ENCODE measurements at places on chromosomes 13 and 19.

DNA sequence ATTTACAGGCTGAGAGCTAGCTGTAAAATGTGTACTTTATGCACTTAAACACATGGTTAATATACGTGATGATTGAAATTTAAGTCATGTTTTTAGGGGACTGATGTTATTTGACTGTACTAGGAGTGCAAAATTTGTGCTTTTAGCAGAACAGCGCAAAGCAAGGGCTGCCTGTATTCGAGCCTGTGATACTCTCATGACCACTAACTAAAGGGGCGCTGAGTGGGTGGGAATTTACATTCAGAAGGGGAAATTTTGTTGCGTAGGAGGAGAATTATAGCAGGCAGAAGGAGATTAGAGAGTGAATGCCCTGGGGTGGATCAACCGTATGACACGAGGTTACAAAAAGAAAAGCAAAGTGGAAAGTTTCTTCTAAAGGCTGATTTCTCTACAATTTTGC, 271.8 kb upstream of the HTR2A start:
- no peak for DNase-seq

GRCh38 chr19:44948763-44949374, 3.0 kb downstream of the APOC2 start:
- DNase-seq, result no peak

- no peak for DNase-seq
These were observed 34.4 kb downstream of the RAP2A start for GRCh38 chr13:97468331-97468730.

DNA sequence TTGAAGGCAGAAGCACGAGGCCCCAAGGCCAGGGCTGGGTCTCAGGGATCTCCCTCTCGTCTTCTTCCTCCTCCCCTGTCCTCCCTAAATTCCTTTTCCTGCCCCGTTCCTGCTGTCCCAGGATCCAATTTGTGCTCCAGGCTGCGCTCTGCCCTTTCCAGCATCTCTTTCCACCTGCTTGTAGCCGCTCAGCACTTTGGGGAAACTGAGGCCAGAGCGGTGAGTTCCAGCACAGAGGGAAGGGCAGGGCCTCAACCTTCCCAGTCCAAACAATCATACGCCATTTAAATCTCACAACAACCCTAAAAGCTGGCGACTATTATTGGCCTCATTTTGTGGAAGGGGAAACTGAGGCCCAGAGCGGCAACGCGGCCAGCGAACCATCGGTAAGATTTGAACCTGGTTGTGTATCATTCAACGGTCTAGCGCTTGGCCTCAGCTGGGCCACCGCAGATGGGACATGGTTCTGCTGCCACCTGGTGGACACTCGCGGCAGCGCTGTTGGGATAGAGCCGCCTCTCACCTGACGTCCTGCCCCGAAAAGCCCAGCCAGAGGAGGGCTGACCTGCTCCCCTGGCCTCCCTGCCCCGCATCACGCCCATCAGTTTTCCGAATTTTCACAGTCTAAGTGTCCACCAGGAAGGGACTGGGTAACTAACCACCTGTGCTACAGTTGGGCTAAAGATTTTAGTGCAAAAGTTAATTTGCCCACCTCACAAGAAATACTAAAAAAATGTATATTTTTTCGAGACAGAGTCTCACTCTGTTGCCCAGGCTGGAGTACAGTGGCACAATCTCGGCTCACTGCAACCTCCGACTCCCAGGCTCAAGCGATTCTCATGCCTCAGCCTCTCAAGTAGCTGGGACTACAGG, 4.2 kb upstream of the RPL18A start:
- peak; percentile 87 for DNase-seq

- DNase-seq, result no peak
These were observed 362 bp downstream of the WTIP start for GRCh38 chr19:34481861-34482379.

GRCh38 chr13:103638706-103639105, 572.5 kb upstream of the SLC10A2 start:
- DNase-seq, result no peak

GRCh38 chr13:39976481-39976880, 321.0 kb downstream of the COG6 start:
- no peak for DNase-seq

- DNase-seq, result no peak
These were observed 30.6 kb downstream of the TMEM161A start for GRCh38 chr19:19107654-19108053.

- DNase-seq, result no peak
These were observed 5.8 kb upstream of the POMP start for GRCh38 chr13:28653111-28653510.

DNA sequence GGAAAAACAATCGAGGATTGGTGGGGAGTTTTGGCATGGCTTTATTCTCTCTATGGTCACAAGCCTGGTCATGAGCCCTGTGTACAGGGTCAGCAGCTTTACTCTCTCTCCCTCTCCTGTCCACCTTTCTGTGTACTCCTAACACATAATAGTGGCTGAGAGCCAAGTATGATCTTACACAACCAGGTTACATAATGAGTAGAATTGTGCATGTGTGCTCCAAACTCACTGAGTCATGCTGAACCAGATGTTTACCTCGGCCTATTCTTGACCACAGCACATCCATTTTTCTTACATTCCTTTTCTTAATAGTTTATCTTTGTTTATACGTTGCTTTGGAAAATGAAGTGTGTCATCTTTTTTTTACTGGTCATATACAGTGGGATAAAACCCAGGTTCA, 53.1 kb downstream of the ZNF254 start:
- no peak for DNase-seq

DNA sequence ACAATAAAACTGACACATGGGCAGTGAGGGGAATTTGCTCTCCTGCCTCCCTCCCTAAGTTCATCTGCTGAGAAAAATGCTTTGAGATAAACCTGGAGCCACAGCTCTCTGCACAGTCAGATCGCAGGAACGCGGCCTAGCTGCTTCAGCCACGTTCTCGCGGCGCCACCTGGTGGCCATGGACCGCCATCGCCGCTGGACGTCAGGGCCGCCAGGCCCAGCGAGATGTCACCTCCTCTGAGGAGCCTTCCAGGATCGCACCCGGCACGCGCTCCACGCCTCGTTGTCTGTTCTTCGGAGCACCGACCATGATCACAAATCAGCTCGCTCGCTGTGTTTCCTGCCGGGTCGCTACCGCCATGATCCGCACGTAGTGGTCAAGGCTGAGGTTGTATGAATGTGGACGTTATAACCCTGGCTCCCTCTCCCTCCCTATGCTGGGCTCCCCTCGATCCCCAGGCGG, 20.6 kb upstream of the USP29 start:
- DNase-seq, result peak; percentile 61

- DNase-seq, result no peak
These were observed 14.5 kb downstream of the EPN1 start for GRCh38 chr19:55689411-55690108.

GRCh38 chr19:46435009-46435408, 6.3 kb upstream of the PNMA8C start:
- DNase-seq, result no peak

GRCh38 chr13:109834973-109835720, 48.8 kb upstream of the IRS2 start:
- no peak for DNase-seq

- no peak for DNase-seq
These were observed 766.4 kb downstream of the UQCRFS1 start for GRCh38 chr19:28446511-28446910.

GRCh38 chr19:16825312-16826052, 3.7 kb upstream of the SIN3B start:
- DNase-seq, result peak; percentile 86

DNA sequence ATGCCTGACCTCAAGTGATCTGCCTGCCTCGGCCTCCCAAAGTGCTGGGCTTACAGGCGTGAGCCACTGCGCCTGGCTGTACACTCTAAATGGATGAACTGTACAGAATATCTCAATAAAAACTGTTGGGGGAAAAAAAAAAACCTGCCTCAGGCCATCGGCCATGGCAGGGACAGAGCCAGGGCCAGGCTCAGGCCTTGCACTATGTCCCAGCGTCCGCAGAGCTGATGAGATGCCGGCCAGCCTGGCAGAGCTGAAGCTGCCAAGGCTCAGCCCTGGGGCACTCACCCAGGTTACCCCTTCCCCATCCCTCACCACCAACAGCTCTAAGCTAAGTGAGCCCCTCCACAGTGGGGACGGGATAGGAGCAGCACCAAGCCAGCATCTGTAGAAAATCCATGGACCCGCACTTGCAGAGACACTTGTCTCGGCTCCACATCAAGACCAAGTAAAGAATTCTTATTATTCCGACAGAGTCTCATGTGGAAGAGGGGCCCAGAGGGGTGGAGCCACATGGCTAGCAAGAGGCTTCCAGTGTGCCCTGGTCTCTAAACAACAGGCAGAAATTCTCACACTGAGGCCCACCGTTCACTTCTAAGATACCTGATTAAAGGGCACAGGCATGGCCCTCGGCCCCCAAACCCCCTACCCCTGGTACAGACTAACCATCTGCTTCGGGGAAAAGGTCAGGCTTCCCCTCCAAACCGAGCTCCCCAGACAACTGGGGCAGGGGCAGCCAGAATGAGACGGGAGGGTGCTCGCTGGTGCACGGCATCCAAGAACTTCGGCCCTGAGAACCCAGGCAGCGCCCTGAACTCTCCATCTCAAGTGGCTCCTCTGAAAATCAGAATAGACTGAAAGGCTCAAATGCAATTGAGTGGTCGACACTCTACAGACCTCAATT, 5.8 kb downstream of the PPP6R1 start:
- DNase-seq, result no peak

- no peak for DNase-seq
These were observed 136.4 kb upstream of the HTR2A start for GRCh38 chr13:47033216-47033615.

GRCh38 chr13:54356209-54356608, 1327.6 kb downstream of the OLFM4 start:
- DNase-seq, result no peak

GRCh38 chr13:74795526-74795925, 661.3 kb upstream of the KLF12 start:
- no peak for DNase-seq

- DNase-seq, result no peak
These were observed 10.9 kb downstream of the FREM2 start for GRCh38 chr13:38697628-38698333.

GRCh38 chr19:30882411-30883005, 466.7 kb downstream of the TSHZ3 start:
- DNase-seq, result no peak

DNA sequence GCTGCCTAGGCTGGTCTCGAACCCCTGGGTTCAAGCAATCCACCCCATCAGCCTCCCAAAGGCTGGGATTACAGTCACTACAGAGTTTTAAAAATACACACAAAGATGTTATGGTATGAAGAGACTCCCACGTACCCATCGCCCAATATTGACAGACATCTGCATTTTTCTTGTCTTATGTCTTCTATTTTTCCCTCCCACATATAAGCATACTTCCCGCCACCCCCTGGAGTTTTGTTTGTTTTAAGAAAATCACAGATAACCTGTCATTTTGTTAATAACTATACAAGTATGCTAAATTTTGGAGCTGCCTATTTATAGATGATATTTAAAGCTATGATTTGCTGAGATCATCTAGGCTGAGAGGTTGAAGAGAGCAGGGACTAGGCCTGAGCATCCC, 6.2 kb upstream of the SMG9 start:
- no peak for DNase-seq

DNA sequence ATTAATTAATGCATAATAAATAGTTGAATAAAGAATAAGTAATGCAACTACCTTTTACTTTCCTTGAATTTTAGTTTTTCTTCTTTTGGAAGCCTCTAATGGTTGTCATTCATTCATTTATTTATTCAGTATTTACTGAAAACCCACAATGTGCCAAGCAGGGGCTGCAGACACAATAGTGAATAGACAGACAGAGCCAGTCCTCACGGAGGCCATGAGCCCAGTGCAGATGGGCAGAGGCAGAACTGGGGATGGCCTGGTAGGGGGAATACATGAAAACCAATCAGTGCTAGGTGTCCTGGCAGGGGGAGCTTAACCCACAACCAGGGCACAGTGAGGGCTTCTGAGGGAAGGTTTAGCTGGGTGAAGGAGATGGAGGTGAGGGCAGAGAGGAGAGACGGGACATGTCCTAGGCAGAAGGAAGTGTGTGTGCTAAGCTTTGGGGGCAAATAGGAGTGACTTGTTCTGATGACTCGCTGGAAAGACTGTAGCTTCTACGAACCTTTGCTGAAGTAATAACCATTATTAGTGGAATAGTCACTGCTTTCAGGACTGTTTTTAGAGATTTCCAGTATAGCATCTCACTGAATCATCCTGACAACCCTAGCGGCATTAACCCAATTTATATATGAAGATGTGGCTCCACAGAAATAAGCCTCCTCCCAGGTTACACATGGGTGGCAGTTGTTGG, 55.9 kb downstream of the ERCC5 start:
- DNase-seq, result no peak

GRCh38 chr19:51777570-51778462, 16.8 kb downstream of the FPR2 start:
- peak; percentile 66 for DNase-seq

DNA sequence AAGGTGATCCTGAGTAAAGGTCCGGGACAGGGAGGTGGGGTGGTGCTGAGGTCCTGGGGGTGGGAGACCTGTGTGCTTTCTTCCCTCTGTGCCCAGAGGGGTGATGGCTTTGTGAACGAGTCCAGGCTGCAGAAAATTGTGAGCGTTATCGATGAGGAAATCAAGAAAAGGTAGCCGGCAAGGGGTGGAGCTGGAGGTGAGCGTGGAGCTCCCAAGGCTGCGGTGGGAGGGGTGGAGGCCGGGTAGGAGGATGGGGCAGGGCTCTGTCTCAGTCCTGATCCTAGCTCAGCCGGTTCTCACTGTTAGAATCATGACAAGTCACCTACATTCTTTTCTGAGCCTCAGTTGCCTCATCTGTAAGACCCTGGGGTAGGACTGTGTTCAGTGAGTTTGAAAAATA, 4.0 kb downstream of the SELENOV start:
- no peak for DNase-seq

DNA sequence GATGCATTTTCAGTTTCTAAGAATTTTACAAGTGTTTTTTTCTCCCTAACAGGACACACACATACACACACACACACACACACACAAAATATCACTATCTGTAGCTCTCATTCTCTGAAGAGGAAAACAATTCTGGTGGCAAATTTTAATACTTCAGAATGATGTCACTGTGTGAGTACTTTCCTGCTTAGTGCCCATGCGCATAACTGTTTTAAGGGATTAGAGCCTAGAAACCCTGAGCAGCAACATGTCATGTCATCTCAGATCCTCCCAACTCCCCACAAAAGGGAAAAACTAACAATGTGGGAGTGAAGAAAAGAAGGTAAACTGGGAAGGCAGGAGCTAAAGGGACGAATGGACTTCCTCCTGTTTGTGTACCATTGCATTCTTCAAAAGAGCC, 401.2 kb downstream of the SPRY2 start:
- DNase-seq, result no peak

DNA sequence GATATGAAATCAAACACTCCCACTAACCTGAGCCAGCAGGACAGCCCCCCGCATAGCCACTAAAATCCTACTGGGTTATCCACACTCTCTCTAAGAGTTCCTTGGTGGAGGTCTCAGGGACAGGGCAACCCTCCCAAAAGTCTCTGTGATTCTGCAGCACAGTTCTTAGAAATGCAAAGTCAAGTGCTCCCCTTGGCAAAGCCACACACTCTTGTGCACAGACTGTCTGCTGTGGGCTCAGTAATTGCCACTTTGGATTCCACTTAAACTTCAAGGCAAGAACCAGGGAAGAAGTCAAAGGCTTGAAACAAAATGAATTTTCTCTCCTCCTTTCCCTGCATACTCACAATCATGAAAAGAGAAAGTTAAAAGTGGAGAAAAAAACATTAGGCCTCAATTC, 61.5 kb downstream of the DOCK9 start:
- no peak for DNase-seq

All from uterus (tissue), 4 donors.